ENCODE measurements at places on chromosomes 7 and 10. TPM values are rescaled to one million over a fixed set of nuclear protein-coding genes. Genes with fewer than 3 reads are reported as not detected.

DNA sequence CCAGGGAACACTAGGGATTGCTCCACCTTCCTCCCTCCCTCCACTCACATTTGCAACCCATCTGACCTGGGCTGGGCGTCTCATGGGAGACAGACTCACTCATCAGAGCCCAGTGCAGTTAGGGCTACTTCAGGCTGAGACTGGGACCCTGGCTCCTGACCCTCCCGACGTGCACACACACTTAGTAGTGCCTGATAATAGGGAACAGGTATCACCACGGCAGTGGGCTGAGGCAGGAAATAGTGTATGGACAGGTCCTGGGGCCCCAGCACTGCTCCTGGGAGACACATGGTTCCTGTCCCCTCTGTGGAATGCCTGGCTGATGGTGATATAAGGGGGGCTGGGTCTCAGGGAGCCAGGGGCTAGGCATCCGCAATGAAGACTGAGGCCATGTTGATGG lies 14.3 kb downstream of the AQP1 start:
- no peaks in the 10 kb centered on the region for H3K36me3 ChIP-seq
- no peaks in the 10 kb centered on the region for H3K27me3 ChIP-seq
- no peaks in the 10 kb centered on the region for H3K4me1 ChIP-seq
- no peak overlapping the region for H3K27ac ChIP-seq
- DNase-seq, result no peak

The FAM171A1 gene
- 5.1 TPM for total RNA-seq

GRCh38 chr7:111357691-111358090 lies 204.6 kb downstream of the IMMP2L start:
- H3K4me1 ChIP-seq, result peaks cover 6% of the 10 kb centered on the region
- H3K27me3 ChIP-seq, result no peaks in the 10 kb centered on the region
- H3K4me3 ChIP-seq, result no peak overlapping the region
- DNase-seq, result no peak

GRCh38 chr7:137169282-137169698 lies 174.2 kb downstream of the PTN start:
- no peaks in the 10 kb centered on the region for H3K4me1 ChIP-seq
- peak; percentile 2 for DNase-seq
- no peak overlapping the region for H3K4me3 ChIP-seq

DNA sequence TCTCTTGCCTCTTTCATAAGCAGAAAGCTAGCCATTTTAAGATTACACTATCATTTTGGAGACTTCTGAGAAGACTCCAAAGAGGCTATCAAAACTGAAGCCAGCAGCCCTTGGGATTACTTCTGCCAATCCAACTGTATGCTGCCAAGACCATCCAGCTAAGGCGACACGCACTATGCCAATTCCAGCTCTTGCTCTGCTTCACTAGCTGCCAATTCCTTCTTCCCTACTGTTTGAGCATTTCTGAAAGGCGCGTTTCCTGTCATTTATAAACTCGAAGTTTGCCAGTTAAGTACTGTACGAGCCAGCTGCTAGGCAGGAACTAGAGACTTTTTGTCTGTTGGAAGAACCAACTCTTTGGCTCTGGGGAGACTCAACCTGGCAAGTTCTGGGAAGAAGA lies 36.5 kb downstream of the MALSU1 start:
- peaks cover 7% of the 10 kb centered on the region for H3K27me3 ChIP-seq
- no peaks in the 10 kb centered on the region for H3K4me1 ChIP-seq
- no peaks in the 10 kb centered on the region for H3K36me3 ChIP-seq
